ENCODE measurements at places on chromosomes 4 and X.

GRCh38 chrX:82742351-82742750, 765.7 kb upstream of the POU3F4 start:
- no peak for DNase-seq

- no peak for DNase-seq
These were observed 112.3 kb downstream of the KLHL8 start for GRCh38 chr4:87108142-87108546.

- peak; percentile 14 for DNase-seq
These were observed 482 bp downstream of the GSTCD start for GRCh38 chr4:105709081-105709450.

DNA sequence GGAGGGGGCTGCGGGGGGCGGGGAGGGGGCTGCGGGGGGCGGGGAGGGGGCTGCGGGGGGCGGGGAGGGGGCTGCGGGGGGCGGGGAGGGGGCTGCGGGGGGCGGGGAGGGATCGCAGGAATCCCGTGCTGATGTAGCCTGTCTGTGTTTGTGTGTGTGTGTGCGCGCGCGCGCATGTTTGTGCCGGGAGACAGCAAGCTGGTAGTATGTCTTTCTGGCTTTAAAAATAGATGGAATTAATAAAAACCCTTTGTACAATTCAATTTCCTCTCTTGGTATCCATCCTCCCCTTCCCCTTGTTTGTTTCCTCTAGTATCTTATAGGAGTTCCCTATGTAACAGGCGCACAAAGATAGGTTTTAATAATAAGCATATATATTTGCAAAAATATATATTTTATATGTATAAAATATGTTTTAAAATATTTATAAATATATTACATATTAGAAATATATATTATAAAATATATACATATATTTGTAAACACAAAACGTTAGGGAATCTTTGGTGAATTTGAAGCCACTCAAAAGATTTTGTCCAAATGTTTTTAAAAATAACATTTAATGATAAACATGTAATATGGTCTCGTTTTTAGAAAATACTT, 782 bp downstream of the ARHGAP24 start:
- no peak for DNase-seq

GRCh38 chr4:145545538-145546174, 64.0 kb downstream of the SMAD1 start:
- no peak for DNase-seq

GRCh38 chrX:68086709-68087108, 346.6 kb downstream of the OPHN1 start:
- DNase-seq: no peak

- no peak for DNase-seq
These were observed 56.5 kb upstream of the CLNK start for GRCh38 chr4:10740891-10741620.

GRCh38 chr4:3607690-3608552, 75.7 kb upstream of the LRPAP1 start:
- no peak for DNase-seq

- no peak for DNase-seq
These were observed 35.5 kb upstream of the PLS3 start for GRCh38 chrX:115525486-115525885.

DNA sequence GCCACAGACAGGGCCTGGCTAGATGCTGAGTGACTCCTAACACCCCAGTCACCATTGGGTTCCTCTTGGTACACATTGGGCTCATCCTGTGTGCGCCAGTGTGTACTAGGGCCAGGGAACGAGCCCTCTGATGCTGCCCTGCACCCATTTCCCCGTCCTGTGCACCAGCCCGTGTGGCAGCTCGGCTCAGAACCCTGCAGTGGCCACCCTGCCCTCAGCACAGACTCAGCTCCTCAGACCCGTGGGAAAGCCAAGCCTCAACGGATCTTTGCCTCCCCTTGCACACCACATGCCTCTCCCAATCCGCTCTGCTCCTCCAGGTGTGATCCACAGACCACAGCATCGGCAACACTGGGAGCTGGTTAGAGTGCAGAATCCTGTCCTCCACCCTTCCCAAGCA, 38.6 kb downstream of the EVC start:
- DNase-seq: no peak
